ENCODE measurements at places on chromosomes 3 and 15.

- DNase-seq, result no peak
Observed at GRCh38 chr3:58404396-58404795, 29.2 kb downstream of the PDHB start.

- DNase-seq, result no peak
Observed at GRCh38 chr3:150599611-150600297, 3.4 kb upstream of the SELENOT start.

GRCh38 chr15:70466895-70467529 is 296.3 kb downstream of the UACA start:
- peak; percentile 73 for DNase-seq

DNA sequence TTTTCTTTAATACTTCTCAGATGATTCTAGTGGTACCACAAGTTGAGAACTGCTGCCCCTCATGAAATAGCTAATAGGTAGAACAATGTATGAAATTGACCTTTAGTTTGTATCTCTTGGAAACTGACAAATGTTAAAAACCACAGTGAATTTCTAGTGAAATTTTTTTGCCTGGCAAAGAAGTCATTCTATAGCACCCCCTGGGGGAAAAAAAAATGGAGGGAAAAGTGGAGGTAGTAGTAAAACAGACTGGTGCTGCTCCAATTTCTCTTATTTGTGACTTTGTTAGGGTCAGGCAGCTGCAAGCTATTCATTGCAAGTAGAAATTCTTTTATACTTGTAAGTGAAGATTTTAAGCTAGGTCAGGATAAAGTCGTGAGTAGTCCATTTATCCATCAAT is 605.0 kb downstream of the NLGN1 start:
- DNase-seq, result no peak

- DNase-seq, result no peak
Observed at GRCh38 chr3:171334465-171334811, 125.8 kb downstream of the TNIK start.

- DNase-seq, result no peak
Observed at GRCh38 chr15:60138397-60138968, 134.4 kb downstream of the FOXB1 start.

DNA sequence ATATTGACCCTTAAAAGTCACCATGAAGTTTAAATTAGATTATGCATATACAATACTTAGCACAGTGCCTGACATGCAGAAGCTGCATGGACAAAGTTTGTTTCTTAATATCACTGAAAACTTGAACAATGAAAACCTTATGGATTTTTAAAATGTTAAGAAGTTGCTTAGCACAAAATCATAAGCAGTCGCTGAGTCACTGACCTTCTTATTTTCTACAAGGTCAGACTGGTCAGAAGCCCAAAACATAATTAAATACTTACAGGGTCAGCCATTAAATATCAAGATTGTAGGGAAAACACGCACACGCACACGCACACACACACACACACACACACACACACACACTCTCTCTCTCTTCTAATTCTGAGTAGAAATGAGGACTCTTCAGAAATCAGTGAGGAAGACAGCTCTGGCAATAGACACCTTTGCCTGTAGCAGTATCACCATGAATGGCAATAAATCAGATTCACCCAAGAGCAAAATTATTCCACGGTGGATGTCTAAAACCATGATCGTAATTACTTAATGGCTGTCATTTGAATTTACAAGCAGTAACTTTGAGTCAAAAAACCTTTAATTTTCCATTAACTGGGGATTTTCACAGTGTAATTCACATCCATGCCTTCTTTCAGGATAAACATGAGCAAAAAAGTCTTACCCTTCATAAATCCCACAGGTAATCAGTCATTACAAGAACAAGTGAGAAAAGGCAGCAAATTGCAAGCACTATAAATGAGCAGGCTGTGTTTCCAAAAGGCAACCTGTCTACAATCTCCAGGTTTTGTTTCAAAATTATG is 147.5 kb downstream of the OSBPL10 start:
- no peak for DNase-seq

DNA sequence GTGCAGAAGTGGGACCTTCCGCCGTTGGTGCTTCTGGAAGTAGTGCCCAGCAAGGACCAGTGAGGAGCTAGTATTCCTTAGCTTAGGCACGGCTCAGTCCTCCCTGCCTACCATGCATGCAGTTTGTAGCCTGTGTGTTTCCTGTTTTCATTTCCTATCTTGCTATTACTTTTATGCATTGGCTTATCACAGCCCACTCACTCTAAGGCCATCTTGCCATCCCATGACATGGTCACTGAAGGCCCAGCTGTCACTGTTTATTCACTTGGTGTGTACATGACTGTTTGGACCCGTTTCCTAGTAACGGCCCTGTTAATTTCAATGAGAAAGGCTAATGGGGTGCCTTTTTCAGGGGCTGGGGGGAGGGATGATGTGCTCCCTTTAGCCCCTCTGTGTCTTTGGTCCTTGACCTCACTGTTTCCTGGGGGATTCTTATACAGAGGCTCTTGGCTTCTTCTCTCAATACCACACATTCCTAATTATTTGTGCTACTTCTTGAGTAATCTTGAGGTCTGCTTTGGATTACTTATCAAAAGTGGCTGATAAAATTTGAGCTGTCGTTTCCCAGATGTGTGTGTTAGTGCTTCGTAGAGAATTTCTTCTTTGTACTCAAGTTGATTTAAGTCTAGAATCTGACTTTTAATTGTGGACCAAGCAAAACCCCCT is 24.5 kb upstream of the TRAK1 start:
- peak; percentile 45 for DNase-seq

- DNase-seq, result no peak
Observed at GRCh38 chr15:54277834-54278233, 299.6 kb downstream of the UNC13C start.

DNA sequence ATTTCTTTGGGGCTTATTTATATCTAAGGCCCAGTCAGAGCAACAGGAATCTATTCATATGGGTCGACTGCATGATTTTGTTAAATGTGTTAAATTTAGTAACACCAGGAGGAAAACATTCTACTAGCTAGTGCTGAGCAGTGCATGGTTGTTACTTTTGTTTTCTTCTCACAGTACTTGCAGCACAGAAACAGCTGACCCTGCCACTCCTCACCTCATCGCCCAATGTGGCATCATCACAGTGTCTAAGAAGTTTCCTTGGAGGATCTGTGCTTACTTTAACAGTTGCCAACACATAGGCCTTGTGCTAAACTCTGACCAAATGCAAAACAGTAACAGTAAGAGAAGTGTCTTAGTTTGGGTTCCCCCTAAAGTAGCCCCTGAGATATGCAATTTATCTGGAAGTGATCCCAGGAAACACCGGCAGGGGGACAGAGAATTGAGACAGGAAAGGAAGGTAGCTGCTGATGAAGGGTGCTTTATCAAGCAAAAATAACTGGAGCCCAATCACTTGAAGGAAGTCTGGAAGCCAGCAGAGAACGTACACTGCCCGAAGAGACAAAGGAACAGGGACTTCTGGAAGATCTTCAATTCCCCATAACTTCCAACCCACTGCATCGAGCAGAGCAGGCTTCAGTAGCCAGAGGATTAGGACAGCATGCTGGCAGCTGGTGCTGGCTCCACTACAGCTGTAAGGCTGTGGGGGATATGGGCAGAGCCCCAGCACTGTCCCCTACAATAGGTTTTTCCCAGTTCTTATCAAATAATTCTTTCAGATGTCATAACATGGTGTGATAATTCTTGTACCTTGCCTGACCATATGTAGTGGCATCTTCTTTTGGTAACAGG is 36.0 kb upstream of the ULK4 start:
- no peak for DNase-seq

GRCh38 chr3:16439848-16440708 is 73.4 kb downstream of the RFTN1 start:
- no peak for DNase-seq

- peak; percentile 89 for DNase-seq
Observed at GRCh38 chr15:79184465-79184892, 93.9 kb upstream of the RASGRF1 start.

GRCh38 chr3:188119846-188120245 is 34.1 kb upstream of the LPP start:
- DNase-seq, result no peak
